ENCODE measurements at places on chromosomes 2 and 18.

- no peak for DNase-seq
Measured at GRCh38 chr18:70373042-70373519, 84.2 kb downstream of the SOCS6 start.

GRCh38 chr2:70651014-70651413 lies 97.4 kb upstream of the TGFA start:
- DNase-seq = no peak

DNA sequence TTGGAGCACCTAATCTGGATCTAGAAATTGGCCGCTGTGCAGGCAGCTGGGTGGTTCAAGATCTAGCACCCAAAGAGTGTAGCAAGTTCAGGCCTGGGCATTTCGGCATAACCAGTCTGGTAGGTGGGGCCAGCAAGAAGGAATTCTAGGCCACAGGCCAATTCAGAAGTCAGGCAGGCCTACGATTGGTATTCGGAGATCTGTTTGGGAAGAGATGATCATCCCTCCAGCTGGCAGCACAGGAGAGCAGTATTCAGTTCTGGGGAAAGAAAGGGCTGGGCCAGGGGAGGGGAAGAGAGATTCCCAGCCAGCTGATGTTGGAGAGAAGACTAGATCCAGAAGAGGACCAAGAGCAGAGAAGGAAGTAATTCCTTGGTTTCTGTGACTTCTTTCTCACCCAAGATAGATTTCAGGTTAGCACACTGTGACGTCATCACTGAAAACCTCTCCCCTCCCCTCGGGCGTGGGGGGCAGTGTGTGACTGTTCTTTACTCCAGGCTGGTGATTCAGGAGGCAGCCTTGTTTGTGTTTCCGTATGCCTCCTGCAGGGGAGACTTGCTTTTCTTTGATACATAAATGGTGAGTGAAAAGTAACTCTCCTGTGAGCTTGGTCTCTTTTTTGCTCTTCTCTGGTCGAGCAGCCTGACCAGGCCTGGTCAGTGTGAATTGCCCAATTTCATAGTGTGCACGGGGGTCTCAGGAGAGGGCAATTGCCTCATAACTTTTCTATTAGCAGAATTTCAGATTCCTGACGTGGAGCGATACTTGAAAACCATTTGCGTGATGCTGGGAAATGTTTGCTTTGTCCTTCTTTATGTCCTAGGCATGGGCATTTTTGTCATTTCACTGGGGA lies 61.1 kb downstream of the MEIS1 start:
- no peak for DNase-seq

DNA sequence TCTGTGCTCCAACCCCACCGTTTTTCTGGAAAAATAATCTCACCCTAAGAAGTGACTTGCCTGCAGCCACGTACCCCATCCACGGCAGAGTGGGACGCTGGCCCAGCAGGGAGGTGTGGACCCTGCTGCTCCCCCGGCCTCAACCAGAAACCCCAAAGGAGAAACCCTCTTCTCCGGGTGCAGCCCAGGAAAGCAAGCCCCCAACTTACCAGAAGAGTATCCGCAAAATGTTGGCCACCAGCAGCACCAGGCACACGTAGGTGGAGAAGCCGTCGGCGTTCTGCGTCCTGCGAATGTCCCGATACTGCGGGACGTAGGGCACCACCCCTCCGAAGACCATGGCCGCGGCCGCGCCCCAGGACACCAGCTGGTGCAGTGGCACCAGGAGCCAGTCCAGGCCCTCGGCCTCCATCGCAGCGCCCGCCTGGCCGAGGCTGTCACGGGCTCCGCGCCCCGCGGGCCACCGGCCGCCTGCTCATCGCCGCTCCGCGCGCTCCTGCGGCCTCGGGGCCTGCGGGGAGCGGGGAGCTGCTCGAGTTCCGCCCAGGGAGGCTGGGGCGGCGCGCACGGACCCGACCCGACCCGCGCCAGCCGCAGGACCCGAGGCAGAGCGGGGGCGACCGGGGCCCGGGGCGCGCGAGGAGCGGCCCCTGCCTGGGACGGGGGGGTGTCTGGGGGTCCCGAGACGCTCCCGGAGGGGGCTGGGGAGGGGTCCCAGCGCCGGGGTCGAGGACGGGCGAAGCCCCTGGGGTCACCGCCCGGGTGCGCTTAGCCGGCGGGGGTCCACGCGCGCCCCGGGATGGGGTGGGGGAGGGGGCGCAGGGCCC lies 725 bp downstream of the SLC66A2 start:
- peak; percentile 51 for DNase-seq

- DNase-seq = no peak
Measured at GRCh38 chr2:53750041-53750768, 17.4 kb upstream of the CHAC2 start.

- DNase-seq = no peak
Measured at GRCh38 chr2:130850788-130851623, 14.3 kb downstream of the ARHGEF4 start.

DNA sequence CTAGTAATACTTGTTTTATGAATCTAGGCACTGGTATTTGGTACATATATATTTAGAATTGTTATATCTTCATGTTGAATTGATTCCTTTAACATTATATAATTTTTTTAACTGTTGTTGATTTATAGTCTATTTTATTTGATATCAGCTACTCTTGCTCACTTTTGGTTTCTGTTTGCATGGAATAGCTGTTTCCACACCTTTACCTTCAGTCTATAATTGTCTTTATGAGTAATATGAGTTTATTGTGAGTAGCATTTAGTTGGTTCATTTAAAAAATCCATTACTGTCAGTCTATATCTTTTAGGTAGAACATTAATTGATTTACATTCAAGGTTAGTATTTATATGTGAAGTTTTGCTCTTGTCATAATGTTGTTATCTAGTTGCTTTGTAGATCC lies 58.6 kb downstream of the SMCHD1 start:
- no peak for DNase-seq

- no peak for DNase-seq
Measured at GRCh38 chr2:170817093-170818035, 677 bp downstream of the GAD1 start.

DNA sequence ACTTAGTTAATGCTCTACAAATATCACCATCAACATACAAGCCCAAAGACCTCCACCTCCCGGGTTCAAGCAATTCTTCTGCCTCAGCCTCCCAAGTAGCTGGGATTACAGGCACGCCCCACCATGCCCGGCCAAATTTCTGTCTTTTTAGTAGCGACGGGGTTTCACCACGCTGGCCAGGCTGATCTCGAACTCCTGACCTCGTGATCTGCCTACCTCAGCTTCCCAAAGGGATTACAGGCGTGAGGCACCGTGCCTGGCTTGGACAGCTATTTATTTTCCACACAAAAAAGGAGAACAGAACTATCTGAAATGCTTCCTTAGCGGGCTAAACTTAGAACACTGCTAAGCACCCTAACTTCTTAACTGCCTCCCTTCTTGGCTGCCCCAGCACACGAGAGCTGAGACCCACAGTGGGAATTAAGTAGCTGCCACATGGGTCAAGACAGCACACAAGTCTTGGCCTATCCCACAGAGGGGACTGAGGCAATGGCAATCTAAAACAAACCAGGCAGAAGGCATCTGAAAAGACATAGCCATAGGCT lies 24.8 kb downstream of the CYTIP start:
- no peak for DNase-seq

DNA sequence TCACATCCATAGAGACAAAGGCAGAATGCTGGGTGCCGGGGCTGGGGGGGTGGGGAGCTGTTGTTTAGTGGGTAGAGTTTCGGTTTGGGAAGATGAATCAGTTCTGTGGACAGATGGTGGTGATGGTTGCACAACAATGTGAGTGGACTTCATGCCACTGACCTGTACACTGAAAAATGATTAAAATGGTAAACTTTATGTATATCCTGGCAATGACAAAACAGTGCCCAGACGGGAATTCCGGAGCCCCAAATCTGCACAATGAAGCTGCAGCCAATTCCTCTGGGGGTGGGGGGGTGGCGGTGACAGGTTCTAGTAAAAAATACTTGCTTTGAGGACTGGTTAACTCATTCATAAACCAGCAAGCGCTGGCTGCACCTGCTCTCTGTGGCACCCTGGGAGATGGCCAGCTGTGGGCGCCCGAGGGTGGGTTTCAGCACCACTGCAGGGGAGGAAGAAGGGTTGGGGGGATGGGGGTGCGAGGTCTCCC lies 81.8 kb upstream of the HPCAL1 start:
- DNase-seq = no peak

DNA sequence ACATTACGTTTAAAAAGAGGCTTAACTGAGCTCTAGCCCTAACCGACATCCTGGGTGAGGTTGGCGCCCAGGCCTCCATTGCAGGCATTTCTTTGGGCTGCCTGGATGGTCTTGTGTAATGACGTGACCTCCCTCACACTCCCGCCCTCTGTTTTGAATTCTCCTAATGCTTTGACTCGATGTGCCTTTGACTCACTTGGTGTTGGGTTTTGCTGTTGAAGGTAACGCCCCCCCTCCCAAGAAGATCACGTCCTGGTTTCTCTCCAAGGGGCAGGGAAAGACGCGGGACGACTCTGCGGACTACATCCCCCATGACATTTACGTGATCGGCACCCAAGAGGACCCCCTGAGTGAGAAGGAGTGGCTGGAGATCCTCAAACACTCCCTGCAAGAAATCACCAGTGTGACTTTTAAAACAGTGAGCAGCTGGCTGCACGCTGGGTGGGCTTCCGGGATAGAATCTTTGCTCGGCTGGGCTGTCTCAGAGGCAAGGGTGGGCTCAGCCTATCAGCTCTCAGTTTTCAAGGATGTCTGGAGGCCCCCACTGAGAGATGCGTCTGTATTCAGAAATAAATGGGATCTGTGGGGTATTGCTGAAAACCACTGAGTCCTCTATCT lies 87.9 kb upstream of the ATG16L1 start:
- no peak for DNase-seq

GRCh38 chr2:172588931-172589330 lies 33.0 kb downstream of the PDK1 start:
- no peak for DNase-seq

GRCh38 chr2:98540536-98540935 lies 67.8 kb downstream of the COA5 start:
- DNase-seq = no peak

DNA sequence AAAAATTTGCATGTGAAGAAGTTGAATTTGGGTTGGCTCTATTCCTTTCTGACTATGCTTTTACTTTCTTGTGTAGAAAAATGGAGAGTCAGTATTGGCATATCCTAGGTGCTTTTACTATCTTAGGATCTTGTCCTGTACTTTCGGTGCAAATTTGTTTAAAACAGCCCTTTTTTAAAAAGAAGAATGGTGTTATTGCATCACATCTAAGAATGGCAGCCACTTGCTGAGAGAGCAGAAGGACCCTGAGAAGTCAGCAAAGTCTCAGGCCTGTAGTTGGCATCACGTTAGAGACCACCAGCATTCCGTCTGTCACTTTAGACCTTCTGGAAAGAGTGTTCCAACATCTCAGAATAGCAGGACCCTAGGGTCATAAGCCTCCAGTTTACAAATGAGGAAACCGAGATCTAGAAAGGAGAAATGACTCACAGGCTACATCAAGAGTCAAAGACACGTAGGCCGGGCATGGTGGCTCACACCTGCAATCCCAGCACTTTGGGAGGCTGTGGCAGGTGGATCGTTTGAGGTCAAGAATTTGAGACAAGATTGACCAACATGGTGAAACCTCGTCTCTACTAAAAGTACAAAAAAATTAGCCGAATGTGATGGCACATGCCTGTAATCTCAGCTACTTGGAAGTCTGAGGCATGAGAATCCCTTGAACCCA lies 42.5 kb downstream of the SPATS2L start:
- DNase-seq = no peak

DNA sequence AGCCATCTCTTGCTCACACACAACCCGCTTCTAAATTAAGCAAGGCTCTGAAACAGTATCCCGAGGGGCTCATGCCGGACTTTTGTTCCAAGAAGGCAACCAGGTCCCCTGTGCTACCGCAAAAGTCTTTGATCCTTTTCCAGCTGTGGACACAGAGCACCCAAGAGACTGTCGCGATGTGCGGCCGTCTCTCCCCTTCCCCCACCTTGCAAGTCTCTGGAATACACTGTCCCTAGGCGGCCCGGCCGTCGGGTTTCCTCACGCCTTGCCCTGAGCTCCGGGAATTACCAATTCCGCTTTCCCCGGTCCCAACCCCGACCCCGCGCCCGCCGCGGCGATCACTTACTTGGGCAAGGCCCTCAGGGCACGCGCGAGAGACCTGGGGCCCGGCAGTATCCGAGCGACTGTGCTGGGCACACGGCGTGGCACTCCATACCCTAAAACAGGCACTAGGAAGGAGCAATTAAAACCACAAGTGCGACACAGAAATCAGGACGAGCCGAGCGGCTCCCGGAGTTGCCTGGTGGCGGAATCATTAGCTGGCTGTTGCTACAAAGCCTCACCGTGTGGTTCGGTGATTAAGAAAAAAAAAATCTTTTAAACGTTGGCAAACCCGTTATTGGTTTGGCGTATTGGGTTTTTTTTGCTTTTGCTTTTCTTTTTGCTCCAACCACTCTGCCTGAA lies 2.2 kb upstream of the DLX1 start:
- DNase-seq = peak; percentile 21

DNA sequence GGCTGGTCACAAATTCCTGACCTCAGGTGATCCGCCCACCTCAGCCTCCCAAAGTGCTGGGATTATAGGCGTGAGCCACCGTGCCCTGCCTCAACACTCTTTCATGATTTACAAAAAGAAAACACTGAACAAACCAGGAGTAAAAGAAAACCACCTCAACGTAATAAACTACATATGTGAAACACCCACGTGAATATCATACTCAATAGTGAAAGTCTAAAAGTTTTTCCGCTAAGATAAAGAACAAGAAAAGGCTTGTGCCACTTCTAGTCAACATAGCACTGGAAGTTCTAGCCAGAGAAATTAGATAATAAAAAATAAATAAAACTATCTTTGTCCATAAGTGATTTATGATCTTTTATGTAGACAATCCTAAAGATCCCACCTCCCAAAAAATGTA lies 68.5 kb downstream of the ROCK2 start:
- DNase-seq = no peak

GRCh38 chr2:227482638-227483340 lies 10.8 kb downstream of the AGFG1 start:
- DNase-seq = no peak

DNA sequence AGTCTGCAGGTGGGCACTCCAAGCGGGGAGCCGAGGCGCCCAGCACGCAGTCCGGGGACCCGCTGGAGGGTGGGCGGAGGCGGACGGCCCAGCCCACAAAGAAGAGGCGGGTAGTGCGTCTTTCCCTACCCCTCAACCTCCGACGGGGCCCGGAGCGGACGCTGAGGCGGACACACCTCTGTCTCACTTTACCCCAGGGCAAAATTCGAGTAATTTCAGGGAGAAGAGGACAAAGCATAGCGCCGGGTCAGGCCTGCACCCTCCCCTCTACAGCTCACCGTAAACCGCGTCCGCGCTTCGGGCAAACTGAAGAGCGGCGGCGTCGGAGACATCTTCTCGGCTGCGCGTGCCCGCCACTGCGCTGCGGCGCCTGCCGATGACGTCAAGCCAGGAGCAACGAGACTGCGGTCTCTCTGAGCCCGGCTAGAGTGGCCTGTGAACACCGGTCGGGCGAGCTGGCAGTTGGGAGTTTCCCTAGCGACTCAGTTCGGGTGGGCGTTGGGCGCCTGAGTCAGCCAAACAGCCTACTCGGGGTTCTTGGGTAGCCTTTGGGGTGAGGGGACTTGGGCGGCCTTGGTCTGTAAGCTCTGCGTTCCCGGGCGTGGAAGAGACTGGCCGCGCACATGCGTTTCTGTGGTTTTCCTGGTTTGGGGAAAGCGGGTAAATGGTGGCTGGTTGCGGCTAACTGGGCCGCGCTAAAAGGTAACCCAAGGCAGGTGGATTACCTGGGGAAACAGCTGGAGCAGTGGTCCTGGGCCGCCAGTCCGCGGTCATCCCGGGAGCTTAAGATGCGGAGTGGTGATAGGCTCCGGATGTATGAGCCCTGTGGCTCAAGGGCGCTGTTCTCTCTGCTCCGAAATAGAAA lies at the start of gene THOC1:
Gene THOC1 (minus strand): TSS at position 360 of the 865 bp plus-strand sequence. CDS start 28 bp downstream, at position 332.
- DNase-seq = peak; percentile 96

Measured in activated naive CD4-positive, alpha-beta T cell treated with anti-CD3 and anti-CD28 coated beads, Interleukin-2, amount 10 ng/mL, durations not matched to agents 7 days and 5 days (primary cell).